ENCODE measurements at places on chromosomes 6 and 20.
A peak's percentile ranks its signal among the peaks of the same experiment; 100 is the strongest.

DNA sequence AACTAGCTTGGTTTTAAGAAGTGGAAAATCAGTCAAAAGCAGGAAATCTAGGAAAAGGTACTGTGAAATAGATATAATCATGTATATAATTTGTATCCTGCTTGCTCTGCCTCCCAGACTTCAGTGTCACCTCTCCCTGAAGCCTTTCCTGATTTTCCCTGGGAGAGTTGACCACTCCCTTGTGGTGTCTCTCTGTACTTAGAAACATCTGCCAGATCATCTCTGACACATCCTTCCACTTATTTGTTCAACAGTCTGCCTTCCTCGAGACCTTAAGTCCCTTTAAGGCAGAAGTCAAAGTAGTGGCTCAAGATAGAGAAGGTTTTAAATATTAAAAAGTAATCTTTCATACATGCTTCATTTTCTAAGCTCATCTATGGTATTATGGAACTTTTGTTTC lies 236.5 kb downstream of the CDKAL1 start:
- no peaks in the 10 kb centered on the region for H3K4me1 ChIP-seq
- no peak overlapping the region for H3K27ac ChIP-seq

- H3K4me3 ChIP-seq = no peak overlapping the region
- no peaks in the 10 kb centered on the region for H3K36me3 ChIP-seq
- peaks cover 6% of the 10 kb centered on the region for H3K4me1 ChIP-seq
- DNase-seq = no peak
- H3K27me3 ChIP-seq = no peaks in the 10 kb centered on the region
- no peak overlapping the region for H3K27ac ChIP-seq
These were observed 225.5 kb downstream of the EYA4 start for GRCh38 chr6:133466680-133467079.

DNA sequence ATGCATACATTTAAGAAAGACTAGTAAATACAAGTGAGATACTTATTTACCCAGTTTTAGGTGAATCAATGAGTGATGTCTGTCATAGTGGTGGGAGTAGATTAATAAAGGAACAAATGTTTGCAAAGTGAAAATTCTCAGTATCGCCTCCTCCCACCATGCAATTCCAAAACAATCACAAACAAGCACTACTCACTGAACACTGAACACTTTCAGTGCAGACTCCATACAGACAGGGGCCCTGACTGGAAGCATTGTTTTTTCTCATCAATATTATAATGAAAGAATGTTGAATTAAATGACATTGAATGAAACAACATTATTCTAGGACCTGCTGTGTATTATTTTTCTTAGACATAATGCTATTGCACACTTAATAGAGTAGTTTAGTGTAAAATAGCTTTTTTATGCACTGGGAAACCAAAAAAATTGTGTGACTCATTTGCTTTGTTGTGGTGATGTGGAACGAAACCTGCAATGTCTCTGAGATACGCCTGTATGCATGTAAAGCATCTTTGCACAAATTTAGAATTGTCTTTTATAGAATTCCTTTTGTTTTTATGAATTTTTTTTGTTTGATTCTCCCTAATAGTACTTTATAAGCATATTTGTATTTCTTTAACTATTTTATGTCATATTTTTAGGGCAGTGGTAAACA lies 317.5 kb downstream of the UTRN start:
- no peak overlapping the region for H3K4me3 ChIP-seq
- no peaks in the 10 kb centered on the region for H3K36me3 ChIP-seq
- no peak overlapping the region for H3K27ac ChIP-seq
- no peaks in the 10 kb centered on the region for H3K4me1 ChIP-seq

DNA sequence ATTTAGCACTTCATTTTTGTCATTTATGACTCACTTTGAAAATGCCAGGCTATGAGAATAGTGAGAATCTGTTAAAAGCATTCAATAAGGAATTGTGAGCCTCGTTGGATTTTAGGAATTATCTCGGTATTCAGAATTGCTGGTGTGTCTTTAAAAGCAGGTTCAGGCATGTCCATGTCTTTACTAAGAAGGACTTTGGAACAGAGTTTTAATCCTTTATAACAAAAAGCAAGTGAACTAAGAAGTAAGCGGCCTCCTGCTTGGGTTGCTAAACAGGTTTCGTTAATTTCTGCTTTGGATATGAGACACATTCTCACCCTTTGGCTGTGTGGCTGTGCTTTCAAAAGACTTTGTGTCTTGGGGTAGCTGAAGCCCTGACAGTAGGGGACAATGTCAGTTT lies 74.9 kb downstream of the IGF2R start:
- peaks cover 21% of the 10 kb centered on the region for H3K4me1 ChIP-seq
- no peak for DNase-seq
- H3K4me3 ChIP-seq = no peak overlapping the region
- H3K27ac ChIP-seq = no peak overlapping the region
- H3K27me3 ChIP-seq = no peaks in the 10 kb centered on the region

- no peak for DNase-seq
- peaks cover 3% of the 10 kb centered on the region for H3K4me1 ChIP-seq
- H3K36me3 ChIP-seq = no peaks in the 10 kb centered on the region
- no peak overlapping the region for H3K27ac ChIP-seq
These were observed 26.4 kb upstream of the MCM3 start for GRCh38 chr6:52310932-52311331.

- no peaks in the 10 kb centered on the region for H3K36me3 ChIP-seq
- H3K4me3 ChIP-seq = no peak overlapping the region
- H3K27ac ChIP-seq = peak overlapping the region; percentile 94
- no peaks in the 10 kb centered on the region for H3K27me3 ChIP-seq
- H3K4me1 ChIP-seq = peaks cover 40% of the 10 kb centered on the region
These were observed 3.6 kb downstream of the ZKSCAN3 start for GRCh38 chr6:28353356-28353755.

GRCh38 chr6:158316022-158316421 lies 3.8 kb downstream of the TULP4 start:
- DNase-seq = no peak
- H3K4me1 ChIP-seq = no peaks in the 10 kb centered on the region
- no peaks in the 10 kb centered on the region for H3K36me3 ChIP-seq

- H3K4me3 ChIP-seq = no peak overlapping the region
- H3K4me1 ChIP-seq = no peaks in the 10 kb centered on the region
- no peak overlapping the region for H3K27ac ChIP-seq
These were observed 285.2 kb upstream of the PLCB4 start for GRCh38 chr20:8783734-8784133.

DNA sequence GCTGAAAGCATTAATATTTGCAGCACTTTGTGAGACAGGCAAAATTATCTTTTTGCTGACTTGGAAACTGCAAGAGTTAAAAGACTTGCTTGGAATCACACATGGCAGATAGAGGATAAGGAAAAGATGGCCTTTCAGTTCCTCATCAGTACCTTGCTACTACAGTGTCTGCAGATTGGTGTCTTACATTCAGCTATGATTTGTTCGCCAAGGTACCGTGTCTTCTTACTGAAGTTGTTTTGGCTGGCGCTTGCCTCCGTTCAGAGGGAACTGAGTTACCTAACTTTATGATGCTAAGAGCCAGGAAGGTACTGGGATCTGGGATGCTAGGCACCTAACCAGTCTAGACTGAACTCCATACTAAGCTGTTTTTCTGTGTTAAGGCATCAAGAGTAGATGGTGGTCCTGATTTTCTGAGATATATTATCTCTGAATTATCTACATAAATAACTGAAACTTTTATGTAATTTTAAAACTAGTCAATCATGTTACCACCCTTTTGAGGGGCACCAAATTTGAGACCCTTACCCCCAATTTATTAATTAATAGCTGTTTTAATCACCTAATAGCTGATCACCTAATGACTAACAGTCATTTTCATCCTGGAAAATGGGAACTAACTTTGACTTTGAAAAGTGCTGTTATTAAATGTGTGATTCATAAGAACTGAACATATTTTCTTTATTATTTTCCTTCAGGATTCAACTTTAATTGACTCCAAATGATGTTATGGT lies 2.5 kb downstream of the WTAP start:
- H3K27ac ChIP-seq = peak overlapping the region; percentile 37
- H3K4me1 ChIP-seq = peaks cover 58% of the 10 kb centered on the region
- no peak for DNase-seq
- H3K4me3 ChIP-seq = no peak overlapping the region

DNA sequence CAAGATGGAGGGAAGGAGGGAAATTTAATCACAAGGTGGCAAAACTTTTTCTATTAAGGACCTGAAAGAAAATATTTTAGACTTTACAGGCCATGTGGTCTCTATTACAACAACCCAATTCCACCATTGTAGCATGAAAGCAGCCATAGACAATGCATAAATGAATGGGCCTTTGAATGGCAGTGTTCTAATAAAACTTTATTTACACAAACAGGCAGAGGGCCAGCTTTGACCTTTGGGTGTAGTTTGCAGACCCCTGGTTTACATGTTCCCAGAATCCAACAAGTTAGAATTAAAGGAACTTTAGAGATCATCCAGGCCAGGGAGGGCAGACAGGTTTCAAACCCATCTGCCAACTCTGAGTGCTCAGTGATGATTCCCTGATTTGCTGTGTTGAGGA lies 95.2 kb downstream of the BANF2 start:
- no peak overlapping the region for H3K4me3 ChIP-seq
- no peaks in the 10 kb centered on the region for H3K36me3 ChIP-seq
- peaks cover 40% of the 10 kb centered on the region for H3K4me1 ChIP-seq
- DNase-seq = no peak
- H3K27me3 ChIP-seq = no peaks in the 10 kb centered on the region
- peak overlapping the region; percentile 84 for H3K27ac ChIP-seq

DNA sequence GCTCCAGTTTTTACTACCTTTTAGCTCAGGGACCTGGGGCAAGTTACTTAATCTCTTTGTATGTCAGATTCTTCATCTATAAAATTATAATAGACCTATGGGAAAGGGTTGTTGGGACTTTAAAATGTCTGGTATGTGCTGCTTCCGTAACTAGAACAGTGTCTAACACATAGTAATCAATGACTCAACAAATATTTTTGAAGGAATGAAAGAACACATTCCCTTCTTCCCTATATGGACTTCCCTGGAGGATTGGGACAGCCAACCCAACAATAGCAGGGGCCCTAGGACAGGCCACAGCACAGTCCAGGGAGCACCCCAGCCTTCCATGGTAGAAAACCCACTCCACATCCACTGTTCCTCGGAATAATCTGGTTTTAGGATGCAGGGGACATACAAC lies 50.7 kb upstream of the TPD52L1 start:
- H3K36me3 ChIP-seq = no peaks in the 10 kb centered on the region
- no peak for DNase-seq
- no peak overlapping the region for H3K4me3 ChIP-seq

Measured in body of pancreas (tissue), 4 donors.